Psoas muscle (tissue), 8 donors: ENCODE measurements at places on chromosomes 11 and 22. TPM values are rescaled to one million over a fixed set of nuclear protein-coding genes. Genes with fewer than 3 reads are reported as not detected.

DNA sequence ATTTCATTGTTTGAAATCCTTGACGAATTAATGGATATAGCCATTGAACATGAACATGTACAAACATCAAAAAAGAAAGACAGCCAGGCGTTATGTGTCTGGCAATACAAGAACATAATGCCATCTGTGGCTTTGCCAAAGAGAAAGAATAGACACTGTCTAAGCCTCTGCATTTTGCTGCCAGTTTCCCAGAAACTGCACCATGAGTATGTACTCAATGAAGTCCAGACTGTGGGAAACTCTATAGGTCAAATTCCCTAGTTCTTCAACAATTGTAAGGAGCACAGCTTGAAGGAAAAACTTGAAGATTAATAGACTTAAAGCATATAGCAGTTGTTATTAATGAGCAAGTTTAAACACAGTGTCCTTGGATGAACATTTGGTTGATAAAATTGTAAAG lies 71.3 kb downstream of the BBOX1 start:
- H3K4me1 ChIP-seq, result no peaks in the 10 kb centered on the region
- no peaks in the 10 kb centered on the region for H3K36me3 ChIP-seq
- DNase-seq, result no peak
- H3K27me3 ChIP-seq, result no peaks in the 10 kb centered on the region

BCO2 gene
- 4.7 TPM for total RNA-seq

DNA sequence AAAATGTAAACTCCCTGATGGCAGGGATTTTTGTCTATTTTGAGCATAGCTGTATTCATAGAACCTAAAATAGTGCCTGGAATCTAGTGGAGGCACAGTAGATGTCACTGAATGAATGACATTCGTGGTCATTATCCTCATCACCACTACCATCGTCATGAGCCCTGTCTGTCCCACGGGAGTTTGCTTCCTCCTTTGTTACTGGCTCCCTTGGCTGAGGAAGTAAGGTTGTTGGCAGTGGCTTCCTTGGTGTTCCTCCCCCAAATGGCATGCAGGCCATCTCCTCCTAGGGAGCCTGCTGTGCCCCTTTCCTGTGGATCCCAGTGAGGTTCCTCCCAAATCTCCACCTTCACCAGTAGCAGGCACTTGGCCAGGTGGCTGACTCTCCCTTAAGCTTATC lies 183.0 kb downstream of the CEP164 start:
- H3K27me3 ChIP-seq, result no peaks in the 10 kb centered on the region
- H3K4me3 ChIP-seq, result no peak overlapping the region
- DNase-seq, result no peak
- no peaks in the 10 kb centered on the region for H3K4me1 ChIP-seq
- H3K36me3 ChIP-seq, result no peaks in the 10 kb centered on the region
- no peak overlapping the region for H3K27ac ChIP-seq

DNA sequence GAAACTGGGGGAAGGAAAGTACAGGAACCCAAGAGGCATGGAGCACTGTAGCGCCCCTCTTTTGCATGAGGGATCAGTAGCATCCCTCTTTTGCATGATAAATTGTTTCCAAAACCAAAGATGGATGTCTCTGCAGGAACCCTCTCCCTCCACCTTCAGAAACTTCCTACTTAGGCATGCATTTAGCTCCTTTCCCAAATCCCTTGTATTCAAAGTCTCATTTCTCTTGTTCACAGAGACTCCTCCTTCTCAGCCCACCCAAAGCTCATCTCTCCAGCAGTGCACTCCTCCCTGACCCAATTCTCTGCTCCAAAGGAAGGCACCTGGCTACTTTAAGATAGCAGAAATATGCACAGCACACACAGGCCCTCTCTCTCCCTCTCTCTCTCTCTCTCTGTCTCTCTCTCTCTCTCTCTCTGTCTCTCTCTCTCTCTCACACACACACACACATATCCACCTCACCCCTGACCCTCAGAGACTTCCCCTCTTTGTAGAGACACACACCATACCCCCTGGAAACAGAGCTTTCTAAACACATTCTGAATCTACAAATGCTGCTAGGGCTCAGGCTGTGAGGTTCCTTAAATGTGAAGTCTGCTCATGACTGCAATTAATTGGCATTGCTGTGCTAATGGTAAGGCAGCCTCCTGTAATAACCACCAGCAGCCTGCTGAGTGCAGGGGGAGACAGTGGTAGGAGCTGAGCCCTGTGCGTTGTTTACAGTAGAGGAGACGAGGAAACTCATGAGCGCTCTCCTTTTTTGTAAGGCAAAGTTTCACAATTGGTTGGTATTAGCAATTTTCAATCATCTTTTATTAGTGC lies 519.6 kb downstream of the NTM start:
- DNase-seq, result no peak
- no peaks in the 10 kb centered on the region for H3K4me1 ChIP-seq
- H3K36me3 ChIP-seq, result no peaks in the 10 kb centered on the region
- no peak overlapping the region for H3K4me3 ChIP-seq
- peaks cover 3% of the 10 kb centered on the region for H3K27me3 ChIP-seq
- H3K27ac ChIP-seq, result no peak overlapping the region

DNA sequence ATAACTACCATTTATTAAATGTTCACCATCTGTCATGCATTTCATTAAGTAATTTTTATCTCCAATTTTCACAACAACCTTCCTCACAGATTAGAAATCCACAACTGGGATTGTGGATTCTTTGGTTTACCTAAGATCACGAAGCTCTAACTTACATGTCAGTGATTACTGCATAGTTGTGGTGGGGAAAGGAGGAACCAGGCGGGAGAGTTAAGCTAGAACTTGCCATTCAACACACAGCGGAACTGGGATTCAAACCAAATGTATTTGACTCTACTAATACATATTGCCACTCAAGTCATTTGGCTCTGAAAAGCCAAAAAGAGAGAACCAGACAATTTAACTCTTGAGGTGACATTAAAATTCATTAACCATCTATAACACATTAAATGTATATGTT lies 10.4 kb upstream of the LAYN start:
- H3K36me3 ChIP-seq, result no peaks in the 10 kb centered on the region
- H3K4me1 ChIP-seq, result no peaks in the 10 kb centered on the region
- DNase-seq, result no peak
- H3K4me3 ChIP-seq, result no peak overlapping the region

GRCh38 chr22:31084811-31085492 lies 3.8 kb downstream of the SMTN start:
- peak; percentile 93 for DNase-seq
- no peaks in the 10 kb centered on the region for H3K27me3 ChIP-seq
- peaks cover 30% of the 10 kb centered on the region for H3K4me1 ChIP-seq
- H3K36me3 ChIP-seq, result peaks cover 23% of the 10 kb centered on the region
- H3K4me3 ChIP-seq, result peak overlapping the region; percentile 89
- H3K27ac ChIP-seq, result peak overlapping the region; percentile 94

- no peak overlapping the region for H3K27ac ChIP-seq
- peaks cover under 1% of the 10 kb centered on the region for H3K27me3 ChIP-seq
- no peaks in the 10 kb centered on the region for H3K4me1 ChIP-seq
- no peak for DNase-seq
Observed at GRCh38 chr11:133269267-133269666, 263.0 kb downstream of the OPCML start.

- peaks cover 90% of the 10 kb centered on the region for H3K4me1 ChIP-seq
- peak; percentile 39 for DNase-seq
- peak overlapping the region; percentile 77 for H3K27ac ChIP-seq
- H3K4me3 ChIP-seq, result no peak overlapping the region
- no peaks in the 10 kb centered on the region for H3K36me3 ChIP-seq
Observed at GRCh38 chr22:42930810-42931420, 73.8 kb upstream of the ARFGAP3 start.

SCN2B gene
- 1.6 TPM for total RNA-seq

OR8G5 gene
- not detected for total RNA-seq

MS4A1 gene
- total RNA-seq, result 0.73 TPM

KLHL35 gene
- 0.64 TPM for total RNA-seq

ELMOD1 gene
- total RNA-seq, result 2.8 TPM

DNA sequence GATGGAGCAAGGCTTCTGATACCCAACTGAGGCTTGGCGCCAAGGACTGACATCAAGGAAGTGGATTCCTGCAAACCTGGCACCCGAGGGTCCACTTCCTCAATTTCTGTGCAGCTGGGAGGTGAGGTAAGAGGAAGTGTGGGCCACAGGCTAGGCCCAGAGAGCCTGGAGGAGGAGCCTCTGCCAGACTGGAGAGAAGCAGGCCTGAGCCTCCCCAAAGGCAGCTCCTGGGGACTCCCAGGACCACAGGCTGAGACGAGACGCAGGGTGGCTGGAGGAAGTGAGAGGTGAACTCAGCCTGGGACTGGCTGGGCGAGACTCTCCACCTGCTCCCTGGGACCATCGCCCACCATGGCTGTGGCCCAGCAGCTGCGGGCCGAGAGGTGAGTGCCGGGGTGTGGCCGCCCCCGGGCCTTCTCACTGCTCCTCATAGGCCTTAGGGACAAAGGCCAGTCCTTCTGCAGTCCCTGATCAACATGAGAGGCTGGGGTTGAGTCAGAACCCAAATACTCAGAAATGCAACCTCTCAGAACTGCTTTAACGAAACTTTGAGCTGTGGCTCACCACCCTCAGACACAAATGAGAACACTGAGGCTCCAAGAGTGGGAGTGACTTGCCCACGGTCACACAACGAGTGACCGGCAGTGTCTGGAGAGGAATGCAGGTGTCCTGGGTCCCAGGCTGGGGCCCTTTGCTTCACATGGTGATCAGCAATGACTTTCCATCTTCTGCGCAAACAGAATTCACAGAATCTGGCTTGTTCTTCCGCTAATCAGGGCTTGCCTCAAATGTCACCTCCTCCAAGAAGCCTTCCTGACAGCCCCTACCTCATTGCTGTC lies at the start of gene NCF4:
TSS of gene NCF4 (plus strand) at position 186 of the 839 bp plus-strand sequence. CDS start at position 352, 166 bp downstream.
- no peaks in the 10 kb centered on the region for H3K36me3 ChIP-seq
- H3K4me3 ChIP-seq, result peak within 1 kb of the TSS; percentile 36
- H3K27me3 ChIP-seq, result no peaks in the 10 kb centered on the region

ZMAT5 gene
- total RNA-seq, result 12.1 TPM

- no peaks in the 10 kb centered on the region for H3K4me1 ChIP-seq
- no peaks in the 10 kb centered on the region for H3K36me3 ChIP-seq
- H3K27ac ChIP-seq, result no peak overlapping the region
Observed at GRCh38 chr11:74278721-74279161, 32.7 kb downstream of the P4HA3 start.

GRCh38 chr11:17846852-17847453 lies 112.4 kb downstream of the KCNC1 start:
- H3K36me3 ChIP-seq, result no peaks in the 10 kb centered on the region
- H3K4me1 ChIP-seq, result peaks cover 36% of the 10 kb centered on the region
- no peak overlapping the region for H3K4me3 ChIP-seq
- H3K27me3 ChIP-seq, result no peaks in the 10 kb centered on the region

GRCh38 chr22:43994006-43994405 lies 30.1 kb upstream of the PARVB start:
- peak overlapping the region; percentile 32 for H3K27ac ChIP-seq
- no peak for DNase-seq
- peaks cover 87% of the 10 kb centered on the region for H3K36me3 ChIP-seq

GRCh38 chr11:27783701-27784355 lies 83.6 kb upstream of the BDNF start:
- no peak overlapping the region for H3K4me3 ChIP-seq
- no peaks in the 10 kb centered on the region for H3K4me1 ChIP-seq
- no peak for DNase-seq
- no peaks in the 10 kb centered on the region for H3K36me3 ChIP-seq
- H3K27me3 ChIP-seq, result no peaks in the 10 kb centered on the region
